Foreskin keratinocyte (primary cell): ENCODE measurements at places on chromosomes 2 and 18. TPM values are rescaled to one million over a fixed set of nuclear protein-coding genes. Genes with fewer than 3 reads are reported as not detected.

- DNase-seq: no peak
Measured at GRCh38 chr2:240639566-240639965, 14.3 kb downstream of the GPR35 start.

EMILIN1 gene
- 0.37 and 0.39 TPM in 2 replicates for total RNA-seq

GRCh38 chr2:101307503-101307902 is 998 bp downstream of the RNF149 start:
- DNase-seq: no peak

- no peak for DNase-seq
Measured at GRCh38 chr2:237685408-237685807, 58.0 kb downstream of the LRRFIP1 start.

DPYSL5 gene
- total RNA-seq: not detected in 2 replicates

- peak; percentile 99 for DNase-seq
Measured at GRCh38 chr2:69518841-69519240, 81.6 kb upstream of the NFU1 start.
